Heart right ventricle (tissue), 16 donors: ENCODE measurements at places on chromosomes 4 and X. TPM values are rescaled to one million over a fixed set of nuclear protein-coding genes. Genes with fewer than 3 reads are reported as not detected.

- no peaks in the 10 kb centered on the region for H3K27me3 ChIP-seq
- no peak for DNase-seq
- peaks cover 2% of the 10 kb centered on the region for H3K4me1 ChIP-seq
- H3K27ac ChIP-seq = no peak overlapping the region
Observed at GRCh38 chr4:102641793-102642192, 119.0 kb downstream of the MANBA start.

- no peak overlapping the region for H3K4me3 ChIP-seq
- H3K27me3 ChIP-seq = no peaks in the 10 kb centered on the region
- no peak for DNase-seq
- peaks cover 65% of the 10 kb centered on the region for H3K4me1 ChIP-seq
Observed at GRCh38 chr4:87068583-87069021, 133.8 kb downstream of the AFF1 start.

DNA sequence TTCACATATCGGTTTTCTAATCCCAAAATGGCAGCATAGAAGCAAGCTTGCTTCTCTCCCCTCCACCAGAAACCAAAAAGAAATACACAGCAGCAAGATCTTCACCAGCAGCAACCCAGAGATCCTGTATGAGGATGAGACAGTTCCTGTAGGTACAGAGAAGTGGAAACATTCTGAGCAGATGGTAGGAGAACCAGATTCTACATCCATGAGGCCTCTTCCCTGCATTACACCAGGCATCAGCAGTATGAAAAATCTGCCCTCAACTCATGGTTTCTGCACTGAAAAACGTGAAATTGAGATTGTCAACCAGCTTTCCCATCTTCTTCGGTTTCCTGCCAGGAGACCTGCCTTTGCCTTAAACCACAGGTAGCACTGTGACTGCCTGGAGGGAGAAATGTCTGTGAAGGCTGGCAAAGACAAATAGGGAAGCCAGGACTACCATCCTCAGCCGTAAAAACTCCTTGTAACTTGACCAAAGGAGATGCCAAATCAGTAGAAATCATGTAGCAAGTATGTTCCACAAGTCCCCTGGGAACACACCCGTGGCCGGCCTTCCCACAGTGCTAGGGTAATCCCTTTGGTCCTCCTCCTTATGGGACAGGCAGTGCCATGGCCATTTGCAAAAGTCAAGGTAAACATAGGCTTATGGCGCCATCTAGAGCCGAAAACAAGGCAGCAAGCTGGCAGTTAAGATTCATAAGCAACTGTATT lies 24.0 kb upstream of the MTHFD2L start:
- no peaks in the 10 kb centered on the region for H3K36me3 ChIP-seq
- no peak overlapping the region for H3K27ac ChIP-seq
- no peaks in the 10 kb centered on the region for H3K4me1 ChIP-seq
- peak; percentile 85 for DNase-seq

DNA sequence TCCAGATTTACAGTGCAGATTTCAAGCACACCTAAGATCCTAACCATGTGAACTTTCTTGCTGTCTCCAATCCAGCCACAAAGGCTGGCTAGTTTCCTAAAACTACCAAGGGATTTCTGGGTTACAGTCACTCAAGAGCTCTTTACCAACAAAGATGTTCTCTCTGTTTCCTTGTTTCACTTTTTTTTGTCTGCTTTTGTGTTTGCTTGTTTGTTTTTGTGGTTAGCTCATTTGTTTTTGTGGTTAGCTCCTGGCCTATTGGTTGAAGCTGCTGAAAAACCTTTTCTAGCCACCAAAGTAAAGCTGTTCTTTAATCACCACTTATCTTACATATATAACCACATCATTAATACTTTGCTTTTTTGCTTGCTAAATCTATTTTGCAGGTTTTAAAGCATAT lies 642.5 kb upstream of the GALNTL6 start:
- H3K27me3 ChIP-seq = no peaks in the 10 kb centered on the region
- H3K4me1 ChIP-seq = no peaks in the 10 kb centered on the region
- no peak overlapping the region for H3K27ac ChIP-seq

- H3K27me3 ChIP-seq = no peaks in the 10 kb centered on the region
- H3K4me3 ChIP-seq = no peak overlapping the region
- no peaks in the 10 kb centered on the region for H3K4me1 ChIP-seq
Observed at GRCh38 chrX:155144926-155145325, 71.3 kb upstream of the VBP1 start.

DNA sequence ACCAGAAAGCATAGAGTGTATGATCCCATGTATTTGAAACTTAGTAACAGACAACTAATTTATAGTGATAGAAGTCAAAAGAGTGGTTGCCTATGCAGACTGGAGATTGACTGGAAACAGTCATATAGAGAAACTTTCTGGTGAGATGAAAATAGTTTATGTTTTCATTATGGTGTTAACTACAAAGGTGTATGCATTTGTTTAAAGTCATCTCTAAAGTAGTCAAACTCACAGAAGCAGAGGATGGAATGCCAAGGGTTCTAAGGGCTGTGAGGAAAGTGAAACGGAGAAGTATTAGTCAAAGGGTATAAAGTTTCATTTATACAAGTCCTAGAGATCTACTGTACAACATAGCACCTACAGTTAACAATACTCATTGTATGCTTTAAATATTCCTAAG lies 45.8 kb downstream of the ENOX2 start:
- no peaks in the 10 kb centered on the region for H3K27me3 ChIP-seq
- no peaks in the 10 kb centered on the region for H3K36me3 ChIP-seq
- no peak overlapping the region for H3K27ac ChIP-seq
- no peak overlapping the region for H3K4me3 ChIP-seq
- H3K4me1 ChIP-seq = no peaks in the 10 kb centered on the region

DNA sequence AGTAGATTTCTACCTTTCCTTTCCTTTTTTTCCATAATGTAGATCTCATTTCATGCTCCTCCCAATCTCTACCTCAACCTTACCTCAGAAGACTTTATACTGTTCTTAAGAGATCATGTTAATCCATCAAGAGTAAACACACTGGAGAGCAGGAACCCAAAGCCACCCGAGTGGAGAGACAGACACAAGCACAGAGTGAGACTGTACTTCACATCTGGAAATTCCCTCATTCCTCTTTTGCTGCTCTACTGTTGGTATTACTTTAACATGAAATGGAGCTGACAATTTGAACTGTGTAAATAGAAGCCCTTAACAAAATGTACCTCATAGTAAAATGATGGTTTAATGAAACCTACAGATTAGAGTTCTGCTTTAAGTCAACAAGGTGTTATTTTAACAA lies 105.7 kb upstream of the RASGEF1B start:
- H3K4me1 ChIP-seq = no peaks in the 10 kb centered on the region
- H3K27me3 ChIP-seq = no peaks in the 10 kb centered on the region
- no peak overlapping the region for H3K4me3 ChIP-seq
- no peak overlapping the region for H3K27ac ChIP-seq

GRCh38 chrX:49108641-49109040 lies 14.9 kb downstream of the GPKOW start:
- H3K36me3 ChIP-seq = no peaks in the 10 kb centered on the region
- H3K27me3 ChIP-seq = no peaks in the 10 kb centered on the region
- no peak overlapping the region for H3K27ac ChIP-seq
- no peak for DNase-seq
- H3K4me3 ChIP-seq = no peak overlapping the region

DNA sequence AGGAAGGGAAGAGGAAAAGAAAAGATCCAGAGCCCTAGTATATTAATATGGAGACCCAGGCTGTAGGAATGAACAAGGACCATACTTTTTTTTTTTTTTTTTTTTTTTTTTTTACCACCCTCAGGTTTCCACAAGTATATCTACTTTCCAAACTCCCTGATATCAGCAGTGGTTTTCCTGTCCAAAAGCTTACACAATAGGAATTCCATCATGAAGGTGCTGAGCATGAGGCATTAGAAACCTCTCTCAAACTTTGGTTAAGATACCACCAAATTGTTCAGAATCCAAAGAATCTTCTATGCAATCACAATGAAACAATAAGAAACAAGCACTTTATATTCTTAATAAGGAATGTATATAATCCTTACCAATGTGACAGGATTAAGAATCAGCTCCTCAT lies 26.5 kb downstream of the RPS6KA3 start:
- DNase-seq = no peak
- H3K36me3 ChIP-seq = no peaks in the 10 kb centered on the region
- H3K27me3 ChIP-seq = no peaks in the 10 kb centered on the region
- no peaks in the 10 kb centered on the region for H3K4me1 ChIP-seq

GRCh38 chr4:125390126-125390525 lies 75.4 kb downstream of the FAT4 start:
- H3K4me3 ChIP-seq = peak overlapping the region; percentile 1
- peak overlapping the region; percentile 74 for H3K27ac ChIP-seq
- H3K27me3 ChIP-seq = no peaks in the 10 kb centered on the region
- H3K36me3 ChIP-seq = no peaks in the 10 kb centered on the region
- no peak for DNase-seq

GRCh38 chrX:22758807-22759481 lies 240.8 kb upstream of the DDX53 start:
- H3K27me3 ChIP-seq = no peaks in the 10 kb centered on the region
- no peaks in the 10 kb centered on the region for H3K4me1 ChIP-seq
- no peak overlapping the region for H3K4me3 ChIP-seq
- no peaks in the 10 kb centered on the region for H3K36me3 ChIP-seq
- no peak overlapping the region for H3K27ac ChIP-seq

DNA sequence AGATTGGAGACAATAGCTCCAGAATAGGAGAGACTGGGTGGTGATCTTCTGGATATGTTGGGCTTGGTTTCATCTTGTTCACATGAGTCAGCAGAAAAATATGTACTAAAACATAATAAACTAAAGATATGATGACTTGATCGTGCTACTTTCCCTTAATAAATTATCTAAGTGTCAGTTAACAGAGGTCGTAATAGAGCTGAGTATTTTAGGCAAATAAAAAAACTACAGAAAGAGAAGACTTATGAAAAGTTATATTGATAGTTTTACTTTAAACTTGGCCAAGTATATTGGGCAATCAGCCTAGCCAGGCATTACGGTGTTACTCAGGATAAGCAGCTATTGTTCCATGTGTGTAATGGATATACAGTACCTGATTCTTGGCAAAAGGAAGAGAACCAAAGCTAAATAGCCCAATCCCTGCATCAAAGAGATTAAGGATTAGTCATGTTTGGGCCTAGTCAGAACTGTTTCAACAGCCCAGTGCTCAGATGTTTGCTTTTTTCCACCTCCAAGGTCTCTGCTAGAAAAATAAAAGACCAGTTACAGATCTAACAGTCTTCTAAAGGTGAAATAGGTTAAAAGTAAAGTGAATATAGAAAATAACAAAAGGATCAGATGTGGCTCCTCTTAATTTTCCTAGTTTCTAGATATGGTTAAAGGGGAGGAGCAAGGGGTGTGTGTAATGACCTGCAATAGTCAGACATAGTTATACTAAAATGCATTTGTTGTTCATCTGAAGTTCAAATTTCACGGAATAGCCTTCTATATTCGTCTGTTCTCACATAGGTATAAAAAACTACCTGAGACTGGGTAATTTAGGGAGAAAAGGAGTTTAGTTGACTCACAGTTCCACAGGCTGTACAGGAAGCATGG lies 262.6 kb downstream of the ADGRL3 start:
- no peak overlapping the region for H3K4me3 ChIP-seq
- no peaks in the 10 kb centered on the region for H3K27me3 ChIP-seq
- H3K27ac ChIP-seq = no peak overlapping the region
- H3K36me3 ChIP-seq = no peaks in the 10 kb centered on the region
- H3K4me1 ChIP-seq = no peaks in the 10 kb centered on the region
- no peak for DNase-seq

- peak overlapping the region; percentile 8 for H3K4me3 ChIP-seq
- H3K36me3 ChIP-seq = no peaks in the 10 kb centered on the region
- DNase-seq = no peak
- H3K4me1 ChIP-seq = peaks cover 55% of the 10 kb centered on the region
- peaks cover 99% of the 10 kb centered on the region for H3K27me3 ChIP-seq
Observed at GRCh38 chr4:185016101-185016940, 2.0 kb upstream of the HELT start.

GRCh38 chr4:23685471-23685870 lies 204.4 kb downstream of the PPARGC1A start:
- H3K4me1 ChIP-seq = no peaks in the 10 kb centered on the region
- no peak for DNase-seq
- H3K27ac ChIP-seq = no peak overlapping the region

DNA sequence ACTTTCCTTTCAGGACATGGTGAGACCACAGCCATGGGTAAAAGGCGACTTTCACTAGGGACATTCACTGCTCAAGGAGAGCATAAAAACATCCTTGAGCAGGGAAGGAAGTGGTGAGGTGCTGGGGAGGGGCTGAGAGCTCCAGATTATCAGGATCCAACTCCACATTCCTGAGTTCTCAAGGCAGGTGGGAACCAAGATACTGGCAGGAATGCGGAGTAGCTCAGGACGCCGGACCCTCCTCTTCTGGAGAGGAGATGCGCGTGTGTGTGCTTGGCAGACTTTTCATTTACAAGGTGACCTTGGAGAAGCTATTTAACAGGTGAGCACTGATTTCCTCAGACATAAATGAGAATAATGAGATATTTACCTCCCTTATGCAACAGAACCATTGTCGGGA lies 41.3 kb upstream of the TXK start:
- H3K4me1 ChIP-seq = no peaks in the 10 kb centered on the region
- H3K4me3 ChIP-seq = no peak overlapping the region
- H3K27me3 ChIP-seq = no peaks in the 10 kb centered on the region
- H3K36me3 ChIP-seq = no peaks in the 10 kb centered on the region
- no peak for DNase-seq

DNA sequence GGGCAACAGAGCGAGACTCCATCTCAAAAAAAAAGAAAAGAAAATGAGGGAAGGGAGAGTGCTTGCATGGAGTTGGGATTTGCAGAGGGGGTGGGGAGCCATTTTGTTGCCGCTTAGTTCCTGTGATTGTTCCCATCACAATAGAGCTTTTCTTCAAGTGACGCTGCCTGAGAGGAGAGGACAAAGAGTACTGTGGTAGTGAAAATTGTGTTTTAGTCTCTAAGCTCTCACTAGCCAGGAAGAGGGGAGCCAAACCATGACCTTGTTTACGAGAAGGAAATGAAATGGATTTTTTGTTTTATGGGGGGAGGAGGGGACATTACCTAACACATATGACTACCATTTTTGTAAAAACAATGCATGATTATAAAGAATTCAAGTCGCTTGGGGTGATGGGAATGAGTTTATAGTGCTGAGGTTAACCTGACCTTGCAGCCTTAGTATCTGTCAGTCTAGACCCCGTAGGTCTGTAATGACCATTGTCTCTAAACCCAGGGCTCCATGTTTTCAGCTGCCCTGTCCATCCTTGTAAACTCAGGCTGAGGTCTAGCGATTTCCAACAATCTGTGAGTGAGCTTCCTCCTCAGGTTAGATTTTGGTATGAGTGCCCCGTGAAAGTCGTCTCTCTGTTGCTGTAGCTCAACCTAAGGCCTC lies 18.8 kb downstream of the SRD5A3 start:
- no peak for DNase-seq
- H3K4me3 ChIP-seq = no peak overlapping the region
- no peaks in the 10 kb centered on the region for H3K36me3 ChIP-seq
- H3K4me1 ChIP-seq = no peaks in the 10 kb centered on the region

DNA sequence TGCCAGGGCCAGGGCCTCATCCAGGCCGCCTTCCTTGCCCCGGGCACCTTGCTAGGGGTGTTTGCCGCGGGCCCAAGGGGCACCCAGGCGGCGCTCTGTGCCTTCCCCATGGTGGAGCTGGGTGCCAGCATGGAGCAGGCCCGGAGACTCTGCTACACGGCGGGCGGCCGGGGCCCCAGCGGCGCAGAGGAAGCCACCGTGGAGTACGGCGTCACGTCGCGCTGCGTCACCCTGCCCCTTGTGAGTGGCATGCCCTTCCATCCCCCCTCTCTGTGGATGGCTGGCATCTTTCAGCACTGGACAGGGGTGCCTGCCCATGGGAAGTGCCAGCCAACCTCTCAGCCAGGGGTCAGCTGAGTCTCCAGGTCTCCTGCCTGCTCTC lies 3.6 kb downstream of the PLXNB3 start:
- H3K4me3 ChIP-seq = no peak overlapping the region
- no peak for DNase-seq
- peaks cover 23% of the 10 kb centered on the region for H3K4me1 ChIP-seq

The FAM184B gene
- not detected for total RNA-seq

The GLUD2 gene
- total RNA-seq = 1.3 TPM

The ZNF718 gene
- total RNA-seq = 3.6 TPM

The STOX2 gene
- total RNA-seq = 11.5 TPM

The MAGEA2B gene
- total RNA-seq = not detected

The RNF113A gene
- 10.2 TPM for total RNA-seq

The PPP4R3C gene
- not detected for total RNA-seq
